H1 (cell line): ENCODE measurements at places on chromosomes 3 and 15. TPM values are rescaled to one million over a fixed set of nuclear protein-coding genes. Genes with fewer than 3 reads are reported as not detected.

- H3K27ac ChIP-seq = no peak overlapping the region
- H3K4me3 ChIP-seq = no peak overlapping the region
- peak; percentile 44 for DNase-seq
- H3K27me3 ChIP-seq = no peaks in the 10 kb centered on the region
- H3K36me3 ChIP-seq = no peaks in the 10 kb centered on the region
Observed at GRCh38 chr3:52798978-52799476, 4.4 kb downstream of the ITIH3 start.

DNA sequence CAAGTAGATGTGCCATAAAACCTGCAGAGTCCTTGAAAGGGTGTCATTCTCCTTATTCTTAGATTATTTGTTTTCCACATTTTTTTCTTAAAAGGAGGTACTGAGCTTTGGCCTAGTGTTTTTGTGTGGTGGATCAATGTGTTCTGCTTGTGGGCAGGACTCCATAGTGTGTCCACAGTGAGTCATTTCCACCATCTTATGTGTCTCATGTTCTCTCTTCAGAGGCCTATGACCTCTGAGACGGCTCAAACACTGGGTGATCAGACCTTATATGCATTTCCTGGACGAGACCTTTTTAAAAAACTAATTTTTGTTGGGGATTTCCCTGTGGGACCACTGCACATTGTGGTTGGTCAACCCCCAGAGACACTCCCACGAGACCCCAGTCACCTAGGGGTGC is 93.4 kb downstream of the CHCHD4 start:
- no peak overlapping the region for H3K4me3 ChIP-seq
- no peak for DNase-seq
- H3K4me1 ChIP-seq = no peaks in the 10 kb centered on the region
- no peaks in the 10 kb centered on the region for H3K36me3 ChIP-seq
- no peaks in the 10 kb centered on the region for H3K27me3 ChIP-seq

- H3K36me3 ChIP-seq = no peaks in the 10 kb centered on the region
- H3K4me3 ChIP-seq = no peak overlapping the region
- no peak overlapping the region for H3K27ac ChIP-seq
- DNase-seq = no peak
Observed at GRCh38 chr3:2589336-2589969, 490.8 kb downstream of the CNTN4 start.

DNA sequence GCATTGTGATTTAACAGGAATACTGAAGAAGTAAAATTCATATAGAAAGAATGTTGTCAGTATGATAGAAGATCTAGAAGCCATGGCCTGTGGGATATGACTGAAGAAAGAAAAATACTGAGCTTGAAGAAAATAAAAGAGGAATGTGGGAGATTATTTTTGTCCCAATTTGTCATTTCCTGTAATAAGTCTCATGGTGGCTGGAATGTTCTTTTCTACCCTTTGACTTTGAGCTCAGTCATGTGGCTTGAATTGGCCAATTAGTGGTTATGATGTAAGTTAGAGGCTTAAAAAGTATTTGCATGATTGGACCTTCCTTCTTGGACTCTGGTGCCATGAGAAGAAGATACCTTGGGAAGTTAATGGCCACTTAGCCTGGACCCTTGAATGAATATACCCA is 14.1 kb downstream of the APH1B start:
- no peaks in the 10 kb centered on the region for H3K27me3 ChIP-seq
- no peaks in the 10 kb centered on the region for H3K4me1 ChIP-seq
- H3K36me3 ChIP-seq = no peaks in the 10 kb centered on the region
- H3K4me3 ChIP-seq = no peak overlapping the region
- no peak for DNase-seq

GRCh38 chr3:12884186-12884680 is 42.9 kb upstream of the RPL32 start:
- H3K4me3 ChIP-seq = no peak overlapping the region
- H3K27me3 ChIP-seq = no peaks in the 10 kb centered on the region
- no peak overlapping the region for H3K27ac ChIP-seq
- H3K36me3 ChIP-seq = no peaks in the 10 kb centered on the region
- no peak for DNase-seq

Gene BCL2A1
- not detected in 2 replicates for total RNA-seq

Gene ACSBG1
- total RNA-seq = 6.1 and 7.1 TPM in 2 replicates

Gene ERC2
- total RNA-seq = 20.9 and 22.8 TPM in 2 replicates

Gene ITIH1
- total RNA-seq = not detected in 2 replicates

Gene HCLS1
- 0.86 and 1.3 TPM in 2 replicates for total RNA-seq
